Endothelial cell (in vitro differentiated cells): ENCODE measurements at places on chromosomes 6 and 20.

- DNase-seq = no peak
Measured at GRCh38 chr6:14075095-14075503, 42.5 kb upstream of the CD83 start.

- no peak for DNase-seq
Measured at GRCh38 chr20:2108498-2108897, 6.9 kb downstream of the STK35 start.

DNA sequence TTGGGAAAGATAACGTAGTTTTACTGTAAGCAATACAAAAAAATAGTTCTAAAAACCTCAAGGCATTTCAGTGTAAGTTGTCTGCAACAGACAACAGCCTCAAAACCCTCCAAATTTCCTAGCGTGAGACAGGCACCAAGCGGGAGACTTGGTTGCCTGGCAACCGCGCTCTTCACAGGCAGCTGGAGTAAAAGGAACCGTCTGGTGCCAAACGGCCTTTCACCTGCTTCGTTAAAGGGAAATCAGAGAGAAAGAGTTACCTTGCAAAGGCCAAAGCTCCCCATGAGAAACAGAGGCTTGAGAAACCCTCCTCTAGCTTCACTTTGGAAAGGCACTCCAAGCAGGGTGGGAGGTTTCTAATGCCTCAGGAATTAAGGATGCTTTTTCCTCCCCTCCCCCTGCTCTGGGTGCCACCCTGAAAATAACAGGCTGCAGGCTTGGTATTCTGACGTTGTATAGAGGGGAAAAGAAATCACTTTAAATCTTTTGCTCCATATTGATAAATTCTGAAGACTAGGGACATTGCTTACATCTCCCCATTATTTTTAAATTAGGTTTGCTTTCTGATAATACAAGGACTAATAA is 129.7 kb upstream of the UFL1 start:
- DNase-seq = peak; percentile 45

DNA sequence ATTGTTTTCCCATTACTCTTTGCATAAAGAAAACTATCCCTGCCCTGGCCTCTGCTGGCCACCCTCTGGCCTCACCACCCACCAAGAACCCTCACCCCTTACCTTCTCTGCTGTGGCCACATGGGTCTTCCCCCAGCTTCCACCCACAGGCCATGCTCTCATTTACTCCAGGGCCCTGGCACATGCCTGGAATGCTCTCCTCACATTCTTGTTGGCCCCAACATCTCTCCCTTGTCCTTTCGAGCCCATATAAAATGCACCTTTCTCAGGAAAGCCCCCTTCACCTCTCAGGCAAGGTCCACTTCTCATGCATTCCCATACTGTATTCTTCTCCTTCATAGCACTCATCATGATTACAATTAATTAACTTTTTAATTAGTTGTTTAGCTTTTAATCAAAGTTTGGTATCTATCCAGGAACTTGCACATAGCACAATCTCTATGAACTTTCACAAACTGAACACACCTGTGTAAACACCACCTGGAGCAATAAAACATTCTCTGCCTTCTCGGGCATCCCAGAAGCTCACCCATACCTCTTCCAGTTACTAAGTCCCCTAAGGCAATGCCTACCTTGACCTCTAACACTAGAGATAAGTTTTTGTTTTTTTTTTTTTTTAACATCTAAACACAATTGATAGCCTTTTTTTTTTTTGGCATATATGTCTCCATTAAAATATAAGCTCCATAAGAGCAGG is 617.2 kb downstream of the PTPRT start:
- no peak for DNase-seq

DNA sequence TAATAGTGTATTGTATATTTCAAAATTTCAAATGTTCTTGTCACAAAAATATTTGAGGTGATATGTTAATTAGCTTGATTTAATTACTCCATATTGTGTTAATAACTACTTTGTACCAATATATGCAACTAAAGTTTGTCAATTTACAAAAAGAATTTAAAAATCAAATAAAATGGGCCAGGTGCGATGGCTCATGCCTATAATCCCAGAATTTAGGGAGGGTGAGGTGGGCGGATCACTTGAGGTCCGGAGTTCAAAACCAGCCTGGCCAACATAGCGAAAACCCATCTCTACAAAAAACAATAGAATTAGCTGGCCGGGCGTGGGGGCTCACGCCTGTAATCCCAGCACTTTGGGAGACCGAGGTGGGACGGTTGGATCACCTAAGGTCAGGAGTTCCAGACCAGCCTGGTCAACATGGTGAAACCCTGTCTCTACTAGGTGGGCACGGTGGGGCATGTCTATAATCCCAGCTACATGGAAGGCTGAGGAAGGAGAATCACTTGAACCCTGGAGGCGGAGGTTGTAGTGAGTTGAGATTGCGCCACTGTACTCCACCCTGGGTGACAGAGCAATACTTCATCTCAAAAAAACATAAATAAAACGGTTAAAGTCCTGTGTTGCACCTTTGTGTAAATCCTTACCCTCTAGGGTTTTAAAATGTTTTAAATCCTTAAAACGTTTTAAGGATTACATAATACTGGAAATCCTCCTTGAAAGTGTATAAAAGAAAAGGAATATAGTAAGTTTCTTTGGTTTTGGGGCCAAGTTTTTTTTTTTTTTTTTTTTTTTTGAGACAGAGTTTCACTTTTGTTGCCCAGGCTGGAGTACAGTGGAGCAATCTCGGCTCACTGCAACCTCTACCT is 4.0 kb downstream of the HSPA1B start:
- no peak for DNase-seq

DNA sequence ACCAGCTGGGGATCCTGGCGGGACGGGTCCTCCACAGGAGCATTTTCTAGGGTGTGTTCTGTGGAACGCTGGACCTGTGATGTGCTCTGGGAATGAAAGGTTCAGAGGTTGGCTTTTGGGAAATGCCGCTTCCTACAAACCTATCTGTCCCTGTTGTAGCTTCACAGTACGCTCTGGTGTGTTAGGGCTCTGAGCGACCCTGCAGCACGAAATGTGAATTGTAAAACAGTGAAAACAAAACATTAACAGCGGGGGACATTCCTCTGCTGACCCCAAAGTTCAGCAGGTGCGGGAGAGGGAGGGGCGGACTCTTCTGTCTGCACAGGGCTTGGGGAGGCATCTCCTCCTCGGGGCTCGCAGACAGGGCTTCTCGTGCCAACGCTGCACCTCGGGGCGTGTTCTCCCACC is 155.9 kb downstream of the NRN1 start:
- DNase-seq = no peak
